ENCODE measurements at places on chromosomes 2 and 18.

DNA sequence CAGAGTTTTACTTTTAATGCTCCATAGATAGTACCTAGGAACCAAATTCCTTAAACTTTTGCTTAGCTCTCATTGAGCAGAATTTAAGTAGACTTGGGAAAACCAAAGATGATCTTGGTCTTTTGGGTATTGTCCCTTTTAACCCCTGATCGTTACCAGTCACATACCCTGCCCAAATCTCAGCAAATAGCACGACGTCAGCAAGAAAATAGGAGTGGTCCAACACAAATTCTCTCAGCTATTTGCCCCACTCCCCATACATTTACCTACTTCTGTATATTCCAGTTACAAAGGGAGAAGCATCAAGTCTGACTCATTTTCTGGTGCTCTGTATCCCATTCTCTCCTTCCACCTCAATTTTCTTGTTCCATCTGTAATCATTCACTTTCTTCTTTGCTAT, 387.3 kb downstream of the CCDC85A start:
- no peak for DNase-seq

GRCh38 chr18:2683055-2683454, 27.5 kb downstream of the SMCHD1 start:
- DNase-seq, result peak; percentile 12

GRCh38 chr2:186590759-186591505, 1.1 kb downstream of the ITGAV start:
- DNase-seq, result peak; percentile 72

DNA sequence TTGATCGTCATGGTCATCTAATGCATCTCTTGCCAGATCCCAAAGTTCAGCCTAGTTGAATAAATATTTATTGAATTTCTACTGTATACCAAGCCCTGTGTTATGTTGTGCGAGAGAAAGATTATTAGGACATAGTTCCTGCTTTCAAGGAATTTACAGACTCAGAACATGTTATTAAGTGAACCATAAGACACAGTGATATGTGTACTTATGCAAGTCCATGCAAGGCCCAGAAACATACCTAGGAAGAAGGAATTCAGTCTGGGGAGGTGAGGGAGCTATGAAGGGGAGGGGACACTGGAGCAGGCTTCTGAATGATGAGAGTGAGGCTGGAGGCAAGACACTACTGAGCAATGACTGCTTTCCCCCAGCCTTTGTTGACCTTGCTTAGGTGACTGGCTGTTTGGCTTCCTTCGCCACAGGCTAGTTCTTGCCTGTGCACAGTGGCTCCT, 81.4 kb downstream of the ACAA2 start:
- no peak for DNase-seq

- peak; percentile 97 for DNase-seq
Observed at GRCh38 chr2:222959358-222959757, 92.6 kb upstream of the KCNE4 start.

- DNase-seq, result peak; percentile 11
Observed at GRCh38 chr2:45707006-45707405, 55.5 kb downstream of the PRKCE start.

DNA sequence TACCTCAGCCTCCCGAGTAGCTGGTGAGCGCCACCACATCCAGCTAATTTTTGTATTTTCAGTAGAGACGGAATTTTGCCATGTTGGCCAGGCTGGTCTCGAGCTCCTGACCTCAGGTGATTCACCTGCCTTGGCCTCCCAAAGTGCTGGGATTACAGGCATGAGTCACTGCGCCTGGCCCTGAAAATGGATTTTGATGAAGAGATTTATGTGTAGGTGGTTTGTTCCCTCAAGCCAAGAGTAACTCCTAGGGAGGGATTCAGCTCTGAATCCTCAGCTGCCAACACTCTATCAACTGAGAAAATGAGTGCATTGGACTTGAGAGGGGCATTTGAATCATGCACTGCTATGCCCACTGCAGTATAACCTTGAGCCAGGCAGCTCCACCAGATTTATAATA, 17.5 kb upstream of the LIPG start:
- DNase-seq, result no peak

GRCh38 chr2:9590641-9591040, 35.0 kb upstream of the ADAM17 start:
- DNase-seq, result peak; percentile 71

GRCh38 chr2:212109217-212109616, 429.4 kb downstream of the ERBB4 start:
- DNase-seq, result no peak

DNA sequence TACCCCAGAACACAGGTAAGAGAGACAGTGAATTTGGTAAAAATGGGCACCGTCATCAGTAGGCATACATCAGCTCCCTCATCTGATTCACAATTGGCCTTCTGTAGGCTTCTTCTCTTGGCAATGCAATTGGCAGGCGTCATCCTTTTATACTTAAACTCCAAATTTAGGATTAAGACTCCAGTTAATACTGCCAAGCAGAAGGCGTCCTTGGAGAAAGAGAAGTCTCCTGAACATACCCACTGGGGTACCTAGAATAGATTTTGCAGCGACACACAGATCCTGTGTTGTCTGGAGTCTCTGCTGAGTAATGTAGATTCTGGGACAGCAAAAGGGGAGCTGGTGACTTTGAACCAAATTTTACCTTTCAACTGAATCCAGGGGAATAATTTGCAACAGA, 592 bp upstream of the METAP1D start:
- DNase-seq, result peak; percentile 41

DNA sequence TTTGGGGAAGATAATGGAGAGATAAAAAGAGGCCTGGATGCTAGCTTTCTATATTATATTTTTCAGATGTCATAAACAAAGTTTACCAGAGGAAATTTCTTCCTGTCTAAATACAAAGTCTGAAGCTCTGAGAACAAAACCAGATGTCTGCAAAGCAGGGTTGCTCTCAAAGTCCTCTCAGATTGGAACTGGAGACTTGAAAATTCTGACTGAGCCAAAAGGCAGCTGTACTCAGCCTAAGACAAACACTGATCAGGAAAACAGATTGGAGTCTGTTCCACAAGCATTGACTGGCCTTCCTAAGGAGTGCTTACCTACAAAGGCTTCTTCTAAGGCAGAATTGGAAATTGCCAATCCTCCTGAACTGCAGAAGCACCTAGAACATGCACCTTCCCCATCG, 25.1 kb downstream of the KDM3A start:
- no peak for DNase-seq

DNA sequence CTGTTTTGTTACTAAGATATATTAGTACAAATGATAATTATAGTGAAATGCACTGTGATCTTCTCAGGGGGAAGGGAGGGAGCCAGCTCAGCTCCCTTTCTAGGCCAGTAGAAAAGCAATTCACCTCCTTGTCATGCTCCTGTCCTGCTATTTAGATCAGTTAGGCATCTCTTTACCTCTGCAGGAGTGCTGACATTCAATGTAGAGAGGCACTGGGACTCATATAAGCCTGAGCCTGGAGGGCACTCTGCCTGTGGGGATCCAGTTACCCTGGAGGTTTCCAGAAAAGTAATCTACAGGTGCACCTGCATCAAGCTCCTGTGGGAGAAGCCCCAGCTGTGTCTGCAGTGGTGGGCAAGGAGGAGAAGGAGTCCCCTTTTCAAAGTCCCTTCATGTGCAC, 277.0 kb downstream of the CPS1 start:
- no peak for DNase-seq

DNA sequence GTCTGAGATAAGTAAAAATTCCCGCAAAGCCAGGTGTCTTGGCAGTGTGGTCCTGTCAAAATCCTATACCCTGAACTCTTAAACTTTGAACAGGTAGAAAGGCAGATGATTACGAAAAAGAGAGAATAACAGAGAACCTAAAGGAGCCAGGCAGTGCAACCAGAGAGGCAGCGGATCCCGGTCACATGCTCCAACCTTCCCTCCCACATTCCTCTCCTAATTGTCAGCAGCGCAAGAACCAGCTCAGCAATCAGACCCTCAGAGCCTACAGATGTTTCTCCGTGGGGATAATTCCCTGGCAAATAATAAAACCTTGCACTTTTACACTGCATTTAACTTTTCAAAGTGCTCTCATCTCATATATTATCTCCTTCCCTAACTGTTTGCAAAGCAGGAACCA, 124.8 kb downstream of the EPHA4 start:
- DNase-seq, result no peak

DNA sequence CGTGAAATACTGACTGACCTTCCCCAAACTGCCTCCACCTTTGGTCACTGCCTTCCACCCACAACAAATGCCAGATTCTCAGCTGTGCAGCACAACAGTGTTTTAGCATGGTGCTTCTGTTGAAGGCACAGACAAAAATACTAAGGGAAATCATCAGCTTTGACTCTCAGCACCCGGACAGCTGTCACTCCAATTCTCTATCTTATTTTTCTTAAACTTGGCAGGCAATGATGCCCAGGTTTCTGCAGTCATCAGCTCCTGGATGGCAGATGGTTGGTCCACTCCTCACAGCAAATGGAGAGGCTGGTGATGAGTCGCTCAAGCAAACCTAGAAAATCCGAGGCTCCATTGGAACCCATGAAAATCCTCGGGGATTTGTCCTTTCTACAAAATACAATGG, 2.9 kb upstream of the FAM124B start:
- no peak for DNase-seq

- peak; percentile 53 for DNase-seq
Observed at GRCh38 chr2:215436705-215437565, 1.1 kb upstream of the FN1 start.

- DNase-seq, result peak; percentile 47
Observed at GRCh38 chr2:168992026-168992425, 39.1 kb downstream of the ABCB11 start.

DNA sequence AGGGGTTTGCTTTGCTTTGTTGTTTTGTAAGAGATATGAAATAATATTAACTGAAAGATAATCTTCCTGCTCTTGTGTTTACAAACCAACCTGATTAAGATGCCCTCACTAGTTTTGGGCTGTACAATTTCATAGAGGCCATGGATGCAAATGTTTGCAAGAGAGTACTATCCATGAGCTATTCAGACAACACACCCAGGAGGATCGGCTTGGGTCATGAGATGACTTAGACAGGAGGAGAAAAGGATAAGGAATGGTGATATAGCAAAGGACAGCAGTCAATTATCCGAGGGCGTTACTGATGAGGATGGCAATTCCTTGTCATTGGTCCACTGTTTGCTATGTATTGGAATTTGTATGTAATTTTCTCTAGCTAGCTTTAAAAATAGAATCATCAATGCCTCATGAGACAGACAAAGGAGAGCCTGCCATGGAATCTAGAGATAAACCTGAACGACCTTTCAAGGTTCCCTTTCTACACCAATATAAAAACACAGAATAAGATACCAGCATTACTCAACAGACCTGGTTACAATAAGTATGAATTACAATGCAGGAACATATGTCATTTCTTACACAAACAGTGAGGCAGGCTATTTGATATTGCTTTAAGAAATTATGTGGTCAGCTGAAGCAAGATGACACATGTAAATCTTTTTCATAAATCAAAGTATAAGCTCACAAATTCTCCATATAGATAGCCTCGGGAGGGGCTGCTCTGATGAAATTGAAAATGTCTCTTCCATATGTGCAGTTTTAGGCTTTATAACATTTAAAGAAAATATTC, 54.4 kb upstream of the SOS1 start:
- DNase-seq, result no peak

DNA sequence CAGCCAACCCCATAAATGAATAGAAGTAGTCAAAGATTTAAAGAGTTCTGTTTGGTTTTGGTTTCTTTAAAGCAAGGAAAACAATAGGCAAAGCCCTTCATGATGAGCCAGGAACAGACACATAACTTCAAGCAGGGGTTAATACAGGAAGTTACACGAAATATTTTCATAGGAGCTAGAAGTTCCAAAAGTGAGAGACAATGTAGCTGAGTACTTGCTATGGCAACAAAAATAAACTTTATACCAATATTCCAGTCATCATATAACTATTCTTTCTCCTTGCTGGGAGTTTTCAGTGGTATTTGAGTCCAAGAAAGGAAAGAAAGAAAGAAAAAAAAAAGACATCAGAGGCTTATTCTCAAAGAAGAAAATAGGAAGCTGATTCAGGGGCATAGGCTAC, 56.2 kb downstream of the COBLL1 start:
- DNase-seq, result peak; percentile 75

GRCh38 chr2:117603567-117603966, 210.9 kb upstream of the DDX18 start:
- DNase-seq, result no peak

GRCh38 chr2:122960759-122961641, 1064.1 kb upstream of the CNTNAP5 start:
- DNase-seq, result peak; percentile 59

DNA sequence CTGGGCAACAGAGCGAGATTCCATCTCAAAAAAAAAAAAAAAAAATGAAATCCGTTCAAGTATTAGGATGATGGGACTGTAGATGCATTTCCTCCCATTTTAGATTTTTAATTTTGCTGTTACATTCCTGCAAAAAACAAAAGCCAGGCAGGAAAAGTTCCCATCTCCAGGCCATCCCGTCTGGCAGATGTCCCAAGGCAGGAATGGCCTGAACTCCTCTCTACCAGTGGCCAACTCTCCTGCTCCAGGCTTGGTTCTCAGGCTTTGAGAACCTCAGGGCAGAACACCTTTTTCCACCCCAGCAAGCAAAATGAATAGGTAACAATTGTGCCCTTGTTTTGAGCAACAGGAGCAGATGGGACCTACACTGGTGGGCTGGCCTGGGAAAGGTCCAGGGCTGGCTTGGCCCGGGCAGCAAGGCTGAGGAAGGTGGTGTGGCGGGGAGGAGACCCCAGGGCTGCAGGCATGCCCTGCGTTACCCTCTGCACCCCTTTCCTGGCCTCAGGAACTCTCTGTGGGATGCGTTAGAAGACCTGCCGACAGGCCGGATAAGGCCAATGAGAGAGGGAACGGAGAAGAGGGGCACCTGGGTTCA, 86.0 kb downstream of the FAM210A start:
- no peak for DNase-seq

DNA sequence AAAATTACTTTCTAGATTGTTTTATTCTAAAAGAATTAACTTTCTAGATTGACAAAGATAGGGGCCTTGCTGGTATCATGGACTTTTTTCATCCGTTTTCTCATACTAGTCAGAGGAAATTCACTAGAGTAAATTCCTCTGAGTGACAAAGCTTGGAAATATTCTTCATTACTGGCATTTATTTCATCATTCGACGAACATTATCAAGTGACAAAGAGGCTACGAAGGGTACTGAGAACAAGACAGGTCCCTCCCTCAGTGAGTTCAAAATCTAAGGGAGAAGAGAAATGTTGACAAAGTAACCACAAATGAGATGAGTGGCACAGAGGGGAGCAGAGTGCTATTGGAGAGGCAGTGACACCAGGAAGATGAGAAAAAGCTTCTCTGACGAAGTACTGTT, 4.3 kb downstream of the EPG5 start:
- DNase-seq, result peak; percentile 82

GRCh38 chr2:178070824-178071223, 1.8 kb downstream of the PDE11A start:
- DNase-seq, result peak; percentile 25

DNA sequence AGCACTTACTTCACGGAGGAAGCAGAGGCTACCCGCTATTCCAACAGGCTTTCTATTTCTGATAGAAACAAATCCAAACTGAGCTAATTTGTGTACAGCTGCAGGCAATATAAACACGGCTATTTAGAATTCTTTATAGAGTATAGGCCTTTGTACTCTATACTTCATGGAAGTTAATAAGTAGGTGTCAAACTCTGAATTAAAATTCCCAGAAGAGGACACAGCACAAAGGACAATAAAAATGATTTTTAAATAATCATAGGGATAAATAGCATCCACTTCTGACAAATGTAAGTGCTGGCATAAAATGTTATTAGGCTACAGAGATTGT, 261.5 kb downstream of the AFF3 start:
- no peak for DNase-seq
